CD4-positive, alpha-beta T cell treated with Interleukin-12 subunit alpha and Interleukin-12 subunit beta, for 1 hour (primary cell): ENCODE measurements at places on chromosomes 6 and 20.

DNA sequence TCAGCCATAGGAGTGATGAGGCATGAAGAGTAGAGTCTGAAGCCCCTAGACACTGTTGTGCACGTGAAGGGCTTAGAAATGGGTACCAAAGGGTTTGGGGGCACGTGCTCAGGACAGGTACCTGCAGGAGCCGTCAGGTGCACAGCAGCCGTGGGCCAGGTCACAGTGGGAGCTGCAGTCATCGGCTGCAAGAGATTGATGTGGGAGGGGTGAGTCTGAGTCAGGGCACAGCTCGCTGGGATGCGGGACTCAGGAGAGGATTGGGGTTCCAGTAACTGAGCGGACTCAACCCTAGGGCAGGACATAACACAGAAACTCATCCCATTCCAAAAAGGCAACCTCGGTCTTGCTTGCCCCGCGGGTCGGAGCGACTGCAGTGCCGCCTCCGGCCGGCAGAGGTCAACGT lies 1.1 kb downstream of the DLK2 start:
- DNase-seq: peak; percentile 67

DNA sequence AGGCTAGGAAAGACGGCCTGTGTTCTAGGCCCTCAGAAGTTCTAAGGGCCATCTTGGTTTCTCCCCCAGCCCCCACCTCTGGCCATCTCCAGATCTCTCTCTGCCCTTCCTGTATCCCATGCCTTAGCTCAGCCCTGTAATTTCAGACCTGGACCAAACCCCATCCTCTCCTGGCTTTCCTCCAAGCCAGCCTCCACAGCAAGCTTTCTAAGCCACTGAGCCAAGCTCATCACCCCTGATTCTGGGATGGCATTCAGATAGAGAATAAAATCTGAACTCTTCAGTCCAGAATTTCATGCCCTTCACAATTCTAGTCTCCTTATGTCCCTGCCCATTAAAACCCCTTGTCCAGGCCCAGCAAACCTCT lies 18.9 kb upstream of the CCM2L start:
- no peak for DNase-seq

DNA sequence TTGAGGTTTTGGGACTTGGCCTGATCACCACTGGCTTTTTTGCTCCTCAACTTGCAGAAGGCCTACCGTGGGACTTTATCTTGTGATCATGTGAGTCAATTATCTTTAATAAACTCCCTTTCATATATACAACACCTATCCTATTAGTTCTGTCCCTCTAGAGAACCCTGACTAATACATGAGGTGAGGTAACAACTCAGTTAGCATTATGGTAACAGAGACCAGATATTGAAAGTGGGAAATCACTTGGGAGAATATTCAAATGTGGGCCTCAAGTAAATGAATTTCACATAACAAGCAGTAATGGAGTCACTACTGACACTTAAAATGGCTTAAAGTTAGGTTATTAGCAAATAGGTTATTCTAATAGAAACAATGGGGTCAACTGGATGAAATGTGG lies 438.1 kb upstream of the AGPAT4 start:
- DNase-seq: no peak

DNA sequence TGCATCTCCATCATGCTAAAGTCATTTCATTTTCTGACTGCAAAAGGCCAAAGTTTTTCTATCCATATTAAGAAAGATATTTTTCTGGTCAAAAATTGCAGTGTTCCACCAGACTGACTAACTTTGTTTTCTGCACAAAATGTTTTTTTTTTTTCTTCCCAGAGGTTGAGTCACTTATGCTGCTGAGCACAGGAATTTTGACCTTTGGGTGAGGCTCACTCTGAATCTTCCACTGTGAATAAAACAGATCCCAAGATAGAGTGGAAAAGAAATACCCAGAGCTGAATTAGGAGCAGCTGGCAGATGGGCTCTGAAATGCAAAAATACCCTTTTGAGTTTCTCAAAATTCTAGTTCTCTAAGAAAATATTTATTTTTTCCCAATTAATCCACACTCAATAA lies 996.8 kb downstream of the KIF16B start:
- DNase-seq: no peak

GRCh38 chr6:6688951-6689350 lies 100.4 kb downstream of the LY86 start:
- DNase-seq: no peak

- no peak for DNase-seq
These were observed 29.1 kb upstream of the PKIG start for GRCh38 chr20:44552950-44553908.
